ENCODE measurements at places on chromosomes 16 and 17.

DNA sequence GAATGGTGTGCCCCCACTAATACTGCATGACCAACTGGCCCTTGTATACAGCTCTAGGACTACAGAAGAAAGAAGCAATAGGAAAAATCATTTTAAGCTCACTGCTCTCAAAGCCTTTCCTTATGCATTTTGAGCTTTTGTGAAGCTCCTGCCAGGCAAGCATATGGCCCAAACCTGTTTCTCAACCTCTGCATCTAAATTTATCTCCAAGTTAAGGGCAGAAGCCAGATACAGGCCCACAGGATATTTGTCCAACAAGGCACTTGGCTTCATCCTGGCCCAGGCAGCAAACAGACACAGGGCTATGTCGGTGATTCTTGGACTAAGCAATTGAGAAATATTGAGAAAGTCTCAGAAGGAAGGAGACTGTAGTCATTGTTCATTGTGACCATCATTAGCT, 43.9 kb downstream of the CCT6B start:
- DNase-seq: no peak

GRCh38 chr17:63589646-63590045, 11.0 kb upstream of the TACO1 start:
- DNase-seq: no peak

GRCh38 chr17:50916026-50916707, 50.0 kb upstream of the TOB1 start:
- DNase-seq: no peak

DNA sequence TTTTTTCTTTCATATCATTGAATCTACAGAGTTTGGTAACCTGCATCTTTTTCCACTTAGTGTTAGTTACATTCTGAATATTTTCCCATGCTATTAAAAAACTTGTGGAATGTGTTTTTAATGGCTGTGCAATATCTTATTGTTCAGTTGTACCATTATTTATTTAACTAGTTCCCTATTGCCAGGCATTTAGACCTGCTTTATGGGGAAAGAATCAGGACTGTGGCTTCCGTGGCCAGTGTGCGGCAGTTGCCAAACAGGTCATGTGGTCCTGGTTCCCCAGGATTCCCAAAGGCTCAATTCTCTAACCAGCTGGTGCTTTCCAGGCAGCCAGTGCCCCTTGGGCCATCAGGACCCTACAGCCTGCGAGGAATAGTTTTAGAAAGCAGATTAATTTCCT, 30.8 kb downstream of the NDEL1 start:
- no peak for DNase-seq

DNA sequence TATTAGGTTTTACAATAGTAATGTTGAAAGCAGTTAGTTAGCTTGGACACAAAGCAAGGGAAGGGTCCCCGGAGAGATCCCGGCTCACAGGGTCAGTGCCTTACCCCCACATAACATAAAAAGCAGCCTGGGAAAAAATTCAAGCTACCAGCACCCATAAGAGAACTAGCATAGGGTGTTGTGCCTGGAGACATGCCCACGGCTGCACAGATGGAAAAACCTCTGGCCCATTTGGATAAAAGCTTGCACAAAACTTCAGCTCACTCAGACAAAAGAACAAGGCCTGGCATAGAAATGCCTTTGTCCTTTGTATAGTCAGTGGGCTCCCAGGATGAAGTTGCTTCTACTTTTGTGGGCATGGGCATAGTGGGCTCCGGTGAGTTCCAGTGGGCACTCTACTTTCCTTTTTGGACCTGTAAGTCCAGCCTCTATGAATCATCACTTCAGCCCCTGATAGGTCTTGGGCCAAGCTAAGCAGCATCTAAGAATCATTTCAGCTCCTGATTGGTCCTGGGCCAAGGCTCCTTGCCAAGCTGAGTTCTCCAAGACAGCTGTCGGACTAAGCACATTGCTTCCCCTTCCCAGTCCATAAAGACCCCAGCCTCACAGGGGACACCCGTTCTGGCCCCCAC, 1.3 kb upstream of the RDM1 start:
- DNase-seq: no peak

DNA sequence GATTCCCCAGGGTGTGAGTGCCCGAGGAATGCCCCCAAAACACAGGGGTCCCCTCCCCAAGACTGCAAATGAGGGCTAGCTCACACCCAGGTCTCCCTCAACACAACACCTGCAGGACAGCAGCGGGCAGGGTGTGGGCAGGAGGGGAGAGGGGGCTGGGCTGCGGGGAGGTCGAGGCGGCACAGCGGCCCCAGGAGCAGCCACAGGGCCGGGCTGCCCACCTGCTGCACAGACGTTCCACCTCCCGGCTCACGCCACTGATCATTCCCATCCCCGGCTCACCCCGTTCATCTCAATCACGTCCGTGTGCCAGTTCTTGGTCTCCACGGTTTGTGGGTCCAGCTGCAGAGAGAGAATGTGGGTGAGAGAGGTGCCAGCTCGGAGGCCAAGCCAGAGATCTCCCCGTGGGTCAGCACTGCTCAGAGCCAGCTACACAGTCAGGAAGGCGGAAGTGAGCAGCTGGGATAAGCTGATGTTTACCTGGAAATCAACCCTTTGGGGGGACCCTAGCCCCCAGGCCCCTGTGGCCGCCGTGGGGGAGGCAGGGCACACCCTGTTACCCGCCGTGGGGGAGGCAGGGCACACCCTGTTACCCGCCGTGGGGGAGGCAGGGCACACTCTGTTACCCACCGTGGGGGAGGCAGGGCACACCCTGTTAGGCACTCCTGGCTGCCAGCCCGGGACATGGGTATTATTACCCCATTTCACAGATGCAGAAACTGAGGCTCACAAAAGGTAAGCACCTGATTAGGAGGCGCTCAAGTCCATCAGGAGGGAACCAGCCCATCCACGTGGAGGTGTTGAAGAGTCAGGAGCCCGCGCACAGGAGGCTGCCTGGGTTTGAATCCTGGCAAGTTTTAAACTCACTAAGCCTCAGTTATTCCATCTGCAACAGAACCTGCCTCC, 16.1 kb downstream of the TIMM22 start:
- no peak for DNase-seq

GRCh38 chr17:61230972-61231820, 168.4 kb upstream of the TBX2 start:
- DNase-seq: no peak

- no peak for DNase-seq
Observed at GRCh38 chr17:1515640-1516387, 598 bp downstream of the INPP5K start.

DNA sequence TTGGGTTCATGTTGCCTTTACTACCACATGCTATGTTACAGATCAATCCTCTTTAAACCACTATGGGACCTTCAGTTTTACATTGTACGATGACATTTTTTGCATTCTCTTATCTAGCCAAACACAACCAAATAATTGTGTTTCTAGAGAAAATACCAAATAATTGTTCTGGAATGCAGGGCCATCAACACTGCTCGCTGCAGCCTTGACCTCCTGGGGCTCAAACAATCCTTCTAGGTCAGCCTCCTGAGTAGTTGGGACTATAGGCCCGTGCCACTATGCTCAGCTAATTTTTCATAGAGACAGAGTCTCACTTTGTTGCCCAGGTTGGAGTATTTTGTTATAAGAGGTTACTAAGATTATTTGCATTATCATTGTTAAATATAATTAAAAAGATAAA, 237.5 kb upstream of the PMFBP1 start:
- DNase-seq: no peak

All from T-helper 2 cell (primary cell).